ENCODE measurements at places on chromosomes 12 and 14.

- DNase-seq: no peak
These were observed 18.5 kb upstream of the FOXN3 start for GRCh38 chr14:89435492-89435891.

DNA sequence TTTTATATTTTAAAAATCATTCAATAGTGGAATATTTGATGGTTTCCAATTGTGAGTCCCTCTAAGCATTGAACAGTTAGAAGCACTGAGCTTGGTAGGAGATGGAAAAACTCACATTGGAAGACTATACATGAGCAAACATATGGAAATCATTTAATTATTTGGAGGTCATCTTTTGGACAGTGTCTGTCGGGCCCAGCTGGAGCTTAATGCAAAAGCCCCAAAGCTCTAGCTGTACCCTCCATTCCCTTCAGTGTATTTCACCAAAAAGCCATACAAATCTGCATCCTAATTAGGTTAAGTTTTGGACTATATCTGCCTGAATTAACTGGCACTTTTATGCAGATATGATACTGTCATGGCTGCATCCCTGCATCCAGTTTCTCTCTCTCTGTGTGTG is 365.7 kb downstream of the FLRT2 start:
- DNase-seq: no peak

GRCh38 chr14:75493592-75494087 is 28.6 kb upstream of the BATF start:
- DNase-seq: no peak

GRCh38 chr12:52278575-52279421 is 4.4 kb downstream of the KRT86 start:
- peak; percentile 75 for DNase-seq

DNA sequence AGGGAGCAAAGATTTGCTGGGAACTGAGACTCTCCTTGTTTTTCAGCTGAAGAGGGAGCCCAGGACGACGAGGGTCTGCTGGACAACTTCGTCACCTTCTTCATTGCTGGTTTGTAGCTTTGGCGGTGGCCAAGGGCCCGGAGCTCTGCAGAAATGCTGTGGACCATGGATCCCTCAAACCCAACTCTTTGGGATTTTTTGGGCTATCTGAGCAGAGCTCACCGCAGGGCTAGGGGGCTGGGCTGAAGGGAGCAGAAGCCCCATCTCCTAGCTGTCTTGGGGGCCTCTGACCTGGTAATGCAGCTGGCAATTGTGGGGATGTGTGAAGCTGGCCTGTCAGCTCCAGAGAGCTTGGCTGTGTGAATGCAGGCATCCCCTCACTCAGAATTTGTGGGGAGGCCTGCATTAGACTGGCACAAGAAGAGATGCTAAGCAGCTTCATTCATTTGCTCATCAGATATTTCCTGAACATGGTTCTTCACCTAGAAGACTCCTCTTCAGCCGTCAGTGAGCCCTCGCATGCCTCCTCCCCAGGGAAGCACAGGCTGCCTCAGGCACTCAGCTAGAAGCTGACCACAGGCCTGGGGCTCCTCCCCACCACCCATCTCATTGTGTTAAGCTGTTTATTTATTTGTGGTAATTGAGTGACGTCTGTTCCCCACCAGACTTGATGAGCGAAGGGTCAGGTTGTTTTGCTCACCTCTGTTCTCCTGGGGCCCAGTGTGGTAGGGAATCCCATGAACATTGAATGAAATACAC is 32.2 kb downstream of the CYP46A1 start:
- DNase-seq: no peak

GRCh38 chr12:65962921-65963861 is 138.9 kb downstream of the HMGA2 start:
- DNase-seq: no peak

DNA sequence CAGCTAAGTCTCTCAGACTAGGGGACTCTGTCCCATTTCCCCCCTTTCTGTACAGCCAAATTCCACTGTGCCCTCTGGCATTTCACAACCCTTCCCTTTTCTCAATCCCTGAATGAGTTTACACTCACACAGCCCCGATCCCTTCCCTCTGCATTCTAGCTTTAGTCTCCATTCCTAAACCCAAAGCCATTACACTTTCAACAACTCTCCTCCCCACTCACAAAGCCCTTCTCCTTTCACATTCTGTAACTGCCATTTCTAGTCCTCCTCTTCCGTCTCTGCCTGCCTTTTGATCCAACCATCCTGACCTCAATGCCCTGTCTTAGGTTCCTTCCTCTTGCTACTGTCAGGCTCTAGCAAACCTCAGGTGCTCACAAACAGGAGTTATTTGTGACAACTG is 3.6 kb downstream of the ZFHX2 start:
- DNase-seq: no peak

GRCh38 chr14:105529319-105529568 is 2.9 kb downstream of the TMEM121 start:
- DNase-seq: no peak

DNA sequence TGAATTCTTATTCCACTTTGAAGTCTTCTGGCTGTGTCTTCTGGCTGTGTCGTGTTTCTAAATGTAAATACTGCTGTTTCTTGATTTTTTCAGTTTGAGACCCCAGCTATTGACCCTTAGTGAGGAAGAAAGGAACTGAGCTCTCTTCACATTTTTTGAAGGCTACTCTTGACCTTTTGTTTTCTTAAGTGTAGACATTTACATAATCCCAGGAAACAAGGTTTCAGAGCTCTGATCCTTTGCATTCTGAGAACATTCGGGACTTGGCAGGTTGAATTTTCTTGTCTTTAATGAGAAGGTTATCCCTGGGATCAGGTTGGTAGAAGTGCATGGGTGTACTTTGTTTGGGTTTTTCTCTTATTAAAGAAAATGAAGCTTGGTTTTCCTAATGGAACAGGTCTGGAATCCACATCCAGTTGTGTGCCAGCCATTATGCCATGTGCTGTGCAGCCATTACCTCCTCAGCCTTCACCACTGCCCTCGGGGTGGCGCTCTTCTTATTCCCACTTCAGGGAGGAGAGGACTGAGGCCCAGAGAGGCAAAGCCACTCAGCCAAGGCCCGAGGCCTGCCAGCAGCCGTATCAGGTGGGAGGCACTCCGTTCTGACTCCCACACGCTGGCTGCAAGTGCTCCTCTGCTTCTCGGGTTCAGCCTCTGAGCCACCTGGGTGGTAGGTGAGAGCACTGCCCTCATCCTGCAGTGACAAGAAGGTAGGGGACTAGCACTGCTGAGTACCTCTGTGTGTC is 120.9 kb downstream of the BEGAIN start:
- DNase-seq: no peak
